ENCODE measurements at places on chromosomes 16 and 17.

DNA sequence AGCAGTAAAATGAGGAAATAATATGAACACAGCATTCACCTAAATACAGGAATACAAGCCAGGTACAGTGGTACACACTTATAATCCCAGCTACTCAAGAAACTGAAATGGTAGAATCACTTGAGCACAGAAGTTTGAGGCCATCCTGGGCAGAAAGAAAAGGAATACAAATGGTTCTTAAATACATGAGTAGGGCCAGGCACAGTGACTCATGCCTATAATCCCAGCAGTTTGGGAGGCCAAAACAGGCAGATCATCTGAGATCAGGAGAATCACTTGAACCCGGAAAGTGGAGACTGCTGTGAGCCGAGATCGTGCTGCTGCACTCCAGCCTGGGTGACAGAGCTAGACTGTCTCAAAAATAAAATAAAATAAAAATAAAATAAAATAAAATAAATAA lies 23.0 kb upstream of the SMG8 start:
- no peak for DNase-seq

GRCh38 chr16:57759541-57760356 lies 24.2 kb downstream of the KATNB1 start:
- DNase-seq: no peak

GRCh38 chr16:50448522-50448921 lies 79.7 kb upstream of the BRD7 start:
- DNase-seq: peak; percentile 28

GRCh38 chr16:12087901-12088421 lies 111.4 kb downstream of the SNX29 start:
- DNase-seq: no peak

GRCh38 chr16:85048921-85049562 lies 21.4 kb downstream of the KIAA0513 start:
- no peak for DNase-seq

GRCh38 chr17:77472468-77473310 lies 331.9 kb downstream of the SEC14L1 start:
- DNase-seq: no peak

DNA sequence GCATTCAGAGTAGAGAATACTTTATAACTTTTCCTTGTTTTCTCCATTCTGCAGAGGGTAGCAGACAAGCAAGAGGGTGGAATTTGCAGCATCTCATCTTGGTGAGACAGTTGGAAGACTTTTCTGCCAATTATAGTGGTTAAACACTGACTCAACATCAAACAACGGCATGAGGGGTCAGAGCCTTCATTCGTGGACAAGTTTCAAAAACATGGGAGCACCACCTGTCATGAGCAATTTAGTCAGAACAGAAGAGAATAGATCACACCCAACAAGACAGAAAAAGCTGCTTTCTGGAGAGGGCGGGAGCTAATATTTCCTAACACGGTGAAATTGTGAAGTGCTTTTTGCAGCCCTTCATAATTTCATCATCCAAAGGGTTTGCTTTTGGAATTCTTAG lies 17.9 kb upstream of the ZNF652 start:
- DNase-seq: no peak

DNA sequence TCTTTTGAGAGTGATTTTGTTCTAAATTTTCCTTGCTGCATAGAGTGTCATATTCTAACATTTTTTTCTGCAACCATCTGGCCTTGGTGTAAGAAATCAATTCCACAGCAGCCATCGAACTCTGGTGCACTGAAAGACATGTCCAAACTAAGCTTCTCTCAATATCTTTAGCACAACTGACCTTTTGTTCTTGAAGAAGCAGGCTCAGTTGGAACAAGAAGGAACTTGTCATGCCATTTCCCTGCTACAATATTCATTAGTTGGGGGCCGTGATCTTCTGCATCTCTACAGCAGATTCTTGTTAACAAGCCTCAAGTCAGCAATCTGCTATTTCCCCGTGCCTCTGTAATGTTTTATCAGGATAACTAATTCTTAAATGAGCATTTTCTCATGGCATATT lies 1305.6 kb downstream of the CDH11 start:
- no peak for DNase-seq
